ENCODE measurements at places on chromosomes 5 and 9.

GRCh38 chr5:167049771-167050567, 1241.5 kb upstream of the WWC1 start:
- no peak for DNase-seq

DNA sequence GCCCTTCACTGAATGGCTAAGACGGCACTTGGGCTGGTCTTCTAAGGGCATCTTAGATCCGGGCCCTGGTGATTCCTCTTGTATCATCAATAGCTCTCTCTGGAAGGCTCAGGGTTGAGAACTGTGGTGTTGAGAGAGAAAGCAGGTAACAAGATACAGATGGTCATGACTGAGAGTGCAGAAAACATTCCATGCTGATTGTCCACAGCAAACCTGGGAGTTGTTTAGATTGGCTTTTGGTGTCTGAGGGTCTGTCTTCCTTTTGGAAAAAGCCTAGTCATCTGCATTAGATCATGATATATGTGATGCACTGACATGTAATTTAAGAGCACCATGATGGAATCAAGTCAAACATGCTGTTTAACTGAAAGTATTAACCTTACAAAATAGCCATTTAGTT, 331.9 kb downstream of the ADAMTS6 start:
- no peak for DNase-seq

- no peak for DNase-seq
These were observed 323.6 kb downstream of the DRD1 start for GRCh38 chr5:175120412-175120811.

DNA sequence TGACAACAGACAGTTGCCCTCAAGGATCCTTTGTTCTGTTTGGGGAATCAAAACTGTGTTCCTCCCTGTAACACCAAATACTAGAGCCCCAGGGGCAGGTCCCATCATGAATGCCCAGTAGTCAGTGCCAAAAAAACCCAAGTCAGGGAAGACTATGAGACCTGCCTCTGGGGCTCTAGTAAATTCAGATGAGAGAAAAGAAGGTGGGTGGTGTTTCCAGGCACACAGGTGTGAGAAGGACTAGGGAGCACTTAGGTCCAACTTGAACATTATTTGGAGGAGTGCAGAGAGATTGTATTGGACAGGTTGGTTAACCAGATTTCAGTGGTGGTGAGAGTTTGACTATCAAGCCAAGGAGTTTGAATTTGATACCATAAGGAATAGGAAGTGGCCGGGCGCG, 52.0 kb downstream of the SLC22A5 start:
- no peak for DNase-seq

- DNase-seq: no peak
These were observed 68.2 kb upstream of the STC2 start for GRCh38 chr5:173396311-173396993.

DNA sequence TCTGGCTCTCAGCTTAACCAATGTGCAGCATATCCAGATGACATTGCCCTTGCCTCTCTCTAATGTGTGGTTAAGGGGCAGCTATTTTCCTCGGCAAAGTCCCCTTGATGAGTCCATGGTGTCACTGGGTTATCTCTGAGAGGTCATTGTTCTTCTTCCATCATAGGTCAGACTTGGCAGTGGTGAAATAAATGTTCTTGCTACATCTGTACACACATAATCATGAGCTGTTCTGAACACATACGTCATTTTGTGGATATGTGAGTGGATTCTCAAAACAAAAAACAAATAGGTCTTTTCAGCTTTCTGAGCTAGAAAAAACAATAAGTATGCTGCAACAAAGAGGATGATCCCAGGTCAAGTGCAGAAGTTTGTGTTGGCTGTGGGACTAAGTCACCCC, 134.7 kb upstream of the PTPN3 start:
- no peak for DNase-seq

DNA sequence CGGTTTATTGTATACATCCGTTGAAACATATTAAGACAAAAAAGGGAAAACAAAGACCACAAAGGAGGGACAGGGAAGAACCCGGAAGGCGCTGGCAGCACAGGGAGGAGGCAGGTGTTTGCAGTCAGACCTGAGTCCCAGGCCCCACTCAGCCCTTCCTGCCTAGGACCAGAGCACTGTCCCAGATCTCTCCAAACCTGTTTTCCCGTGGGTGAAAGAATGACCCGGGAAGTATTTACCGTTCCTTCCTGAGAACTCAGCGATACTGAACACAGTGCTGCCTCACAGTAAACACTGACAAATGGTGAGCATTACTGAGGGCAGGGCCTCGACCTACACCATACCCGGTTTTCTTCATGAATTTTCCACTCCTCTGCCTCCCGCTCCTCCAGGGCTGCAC, 1.2 kb downstream of the ABO start:
- no peak for DNase-seq

GRCh38 chr9:116437411-116438370, 249.4 kb upstream of the TRIM32 start:
- DNase-seq: no peak

GRCh38 chr5:33153831-33154230, 286.9 kb upstream of the TARS1 start:
- no peak for DNase-seq

DNA sequence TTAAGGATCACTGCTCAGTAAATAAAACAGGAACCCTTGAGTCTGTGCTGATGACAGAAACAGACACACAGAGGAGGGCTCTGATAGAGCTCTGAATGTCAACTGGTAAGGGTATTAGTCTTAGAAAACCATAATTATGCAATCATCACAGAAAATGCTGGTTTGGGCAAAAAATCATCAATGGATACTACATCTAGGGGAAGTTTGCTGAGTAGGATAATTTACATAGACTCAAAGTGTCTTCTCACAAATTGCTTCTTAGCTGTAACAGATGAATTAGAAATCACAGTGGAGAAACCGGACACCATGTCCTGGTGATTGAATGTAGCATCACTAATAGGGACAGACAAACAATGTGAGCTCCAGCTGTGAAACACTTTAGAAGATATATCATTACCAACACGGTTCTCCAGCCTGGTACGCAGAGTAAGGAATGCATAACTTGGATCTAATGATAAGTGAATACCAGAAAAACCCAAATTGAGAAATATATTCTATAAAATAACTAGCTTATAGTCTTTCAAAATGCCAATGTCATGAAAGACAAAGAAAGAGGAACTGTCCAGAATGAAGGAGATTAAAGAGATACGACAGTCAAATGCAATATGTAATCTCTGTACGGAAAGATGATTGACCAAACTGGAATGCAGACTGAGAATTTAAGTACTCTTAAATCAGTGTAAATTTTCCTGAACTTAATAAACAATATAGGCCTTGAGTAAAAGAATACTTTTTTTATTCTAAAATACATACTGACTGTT, 17.3 kb downstream of the CHD1 start:
- no peak for DNase-seq

DNA sequence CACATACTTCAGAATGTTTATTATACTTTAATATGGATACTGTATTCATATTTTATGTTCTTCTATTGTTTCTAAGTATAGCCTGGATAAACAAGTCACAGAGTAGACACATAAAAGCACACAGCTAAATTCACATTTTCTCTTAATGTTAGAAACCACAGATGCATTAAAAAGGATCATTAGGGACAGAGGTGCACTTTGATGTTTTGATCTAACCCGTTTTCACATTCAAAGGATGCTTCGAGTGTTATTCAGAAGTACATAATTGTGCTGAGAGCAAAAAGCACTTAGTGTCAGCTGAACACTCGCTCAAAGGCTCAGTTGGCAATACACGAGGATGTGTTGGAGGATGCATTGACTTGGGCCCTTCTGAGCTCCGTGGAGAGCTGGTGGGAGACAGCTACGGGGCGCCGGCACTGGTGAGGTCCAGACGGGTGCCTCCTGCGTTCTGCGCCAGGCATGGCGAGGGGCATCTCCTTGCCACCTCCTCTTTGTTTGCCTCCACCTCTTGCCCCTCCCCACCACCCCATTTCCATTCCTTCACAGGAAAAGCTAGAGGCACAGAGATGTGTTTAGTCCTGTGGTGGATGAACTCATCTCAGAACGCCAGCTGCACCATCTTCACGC, 35.5 kb downstream of the MED10 start:
- no peak for DNase-seq

- DNase-seq: no peak
These were observed 45.3 kb downstream of the SLC36A1 start for GRCh38 chr5:151492729-151493128.

DNA sequence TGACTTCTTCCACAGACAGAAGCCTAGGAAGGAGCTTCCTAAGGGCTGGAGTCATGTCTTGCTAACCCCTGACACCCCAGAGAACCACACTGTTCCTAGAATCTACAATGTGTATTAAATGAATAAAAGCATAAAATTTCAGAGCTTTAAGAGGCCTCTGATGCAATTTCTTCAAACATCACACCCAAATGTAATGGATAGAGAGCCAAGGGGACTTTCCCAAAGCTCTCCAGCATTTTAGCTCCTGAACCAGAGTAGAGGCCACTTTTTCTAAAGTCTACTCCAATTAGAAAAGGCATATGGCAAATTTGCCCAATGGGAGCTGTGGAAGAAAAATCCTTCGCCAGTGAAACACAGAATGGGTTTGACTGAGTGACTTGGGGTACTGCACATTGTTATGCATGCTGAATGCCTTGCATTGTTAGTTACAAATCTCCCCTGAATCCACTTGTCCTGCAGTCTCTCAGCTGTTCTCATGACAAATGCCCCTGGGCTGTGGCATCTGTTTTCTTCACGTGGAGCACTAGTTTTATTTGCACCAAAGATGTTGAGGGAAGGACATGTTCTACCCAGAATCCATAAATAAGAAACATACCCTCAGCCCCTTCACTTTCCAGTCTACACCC, 334.0 kb downstream of the ASTN2 start:
- DNase-seq: no peak

- no peak for DNase-seq
These were observed 40.4 kb upstream of the SYNPO start for GRCh38 chr5:150599917-150600511.

DNA sequence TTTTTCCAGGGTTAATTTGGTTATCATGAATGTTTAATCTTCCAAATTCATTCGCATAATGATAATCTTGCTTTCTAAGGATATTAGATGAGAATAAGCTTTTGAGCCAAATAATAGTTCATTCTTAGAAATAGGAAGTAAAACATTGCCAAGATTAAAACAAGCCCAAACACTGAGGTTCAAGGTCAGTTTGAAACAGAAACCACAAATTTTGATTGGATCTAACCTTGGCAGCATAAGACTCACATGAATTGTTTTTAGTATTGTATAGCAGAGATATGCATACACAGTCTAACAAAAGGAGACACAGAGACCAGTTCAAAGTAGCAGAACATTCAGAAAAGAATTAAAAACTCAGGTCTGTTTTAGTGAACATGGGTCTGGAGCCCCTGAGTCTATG, 43.4 kb upstream of the VCAN start:
- DNase-seq: no peak

- no peak for DNase-seq
These were observed 131.0 kb upstream of the RORB start for GRCh38 chr9:74366111-74366510.

- DNase-seq: no peak
These were observed 28.0 kb upstream of the MAP1B start for GRCh38 chr5:72079288-72079687.

DNA sequence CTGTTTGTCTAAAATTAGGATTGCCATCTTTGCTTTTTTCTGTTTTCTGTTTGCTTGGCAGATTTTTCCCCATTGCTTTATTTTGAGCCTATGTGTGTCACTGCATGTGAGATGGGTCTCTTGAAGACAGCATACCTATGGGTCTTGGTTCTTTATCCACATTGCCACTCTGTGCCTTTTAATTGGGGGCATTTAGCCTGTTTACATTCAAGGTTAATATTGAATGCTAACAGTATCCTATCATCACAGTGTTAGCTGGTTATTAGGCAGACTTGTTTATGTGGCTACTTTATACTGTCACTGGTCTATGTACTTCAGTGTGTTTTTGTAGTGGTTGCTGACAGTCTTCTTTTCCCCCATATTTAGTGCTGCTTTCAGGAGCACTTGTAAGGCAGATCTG, 67.3 kb downstream of the ISOC1 start:
- DNase-seq: no peak

DNA sequence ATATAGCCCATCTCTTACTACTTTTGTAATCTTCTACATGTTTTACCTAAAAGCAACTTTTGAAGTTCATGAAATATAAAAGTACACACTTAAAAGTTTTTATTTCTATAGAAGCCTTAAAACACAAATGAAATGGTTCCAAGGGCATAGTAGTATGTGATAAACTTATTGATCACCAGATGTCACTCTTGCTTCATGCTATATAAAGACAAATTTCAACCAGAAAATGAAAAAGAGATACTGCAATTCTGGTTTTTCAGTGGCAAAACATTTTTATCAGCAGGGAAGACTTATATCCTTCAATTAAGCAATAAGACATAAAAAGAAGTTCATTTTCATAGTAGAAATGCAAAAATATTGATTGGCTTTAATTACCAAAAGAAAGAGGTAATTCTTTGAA, 69.4 kb upstream of the FBXL17 start:
- no peak for DNase-seq

DNA sequence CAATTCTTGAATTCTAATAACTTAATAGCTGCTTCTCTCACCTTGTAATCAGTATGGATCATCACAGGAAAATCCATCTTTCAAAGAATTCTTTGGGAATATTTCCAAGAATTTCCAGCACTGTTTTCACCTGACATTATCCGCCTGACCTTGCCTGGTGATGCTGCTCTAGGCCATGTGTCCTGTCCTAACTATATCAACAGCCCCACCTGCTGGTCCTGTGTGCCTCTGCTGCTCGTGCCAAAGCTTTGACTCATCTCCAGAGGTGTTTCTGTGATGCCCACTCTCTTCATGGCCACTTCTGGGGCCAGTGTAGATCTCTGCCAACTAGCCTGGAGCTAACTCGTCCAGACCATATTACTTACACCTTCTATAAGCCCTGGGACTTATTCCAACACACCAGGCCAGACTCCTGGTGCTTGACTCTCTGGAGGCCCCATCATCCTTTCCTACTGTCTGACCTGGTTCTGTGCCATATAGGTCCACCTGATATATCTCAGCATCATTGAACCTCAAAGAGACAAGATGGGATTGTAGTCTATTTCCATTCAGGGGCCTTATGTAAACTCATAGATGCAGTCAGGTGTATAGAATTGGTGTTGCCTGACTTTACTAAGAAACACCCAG, 67.5 kb upstream of the CKMT2 start:
- no peak for DNase-seq

DNA sequence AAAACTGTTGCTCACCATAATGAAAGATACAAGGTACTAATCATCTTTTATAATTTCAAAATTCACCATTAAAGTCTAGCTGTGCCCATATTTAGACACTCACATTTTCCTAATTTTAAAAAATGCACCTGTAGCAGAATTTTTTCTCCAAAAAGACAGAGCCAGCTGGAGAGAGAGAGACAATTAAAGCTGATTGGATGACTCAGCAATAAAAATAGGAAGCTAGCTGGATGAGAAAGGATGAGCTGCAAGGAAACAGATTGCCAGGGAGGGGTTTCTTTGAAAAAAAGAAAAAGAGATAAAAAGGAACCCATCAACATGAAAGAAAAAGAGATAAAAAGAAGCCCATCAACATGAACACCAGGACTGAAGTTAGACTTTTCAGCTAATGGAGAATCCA, 73.8 kb downstream of the HCN1 start:
- no peak for DNase-seq

Data from stimulated activated CD4-positive, alpha-beta T cell treated with anti-CD3 and anti-CD28 coated beads, Interleukin-15, amount 100 ng/mL, for 1 hour (primary cell).